COR-L47 (cell line): ENCODE measurements at places on chromosomes 7 and 10.
A peak's percentile ranks its signal among the peaks of the same experiment; 100 is the strongest.

- DNase-seq = no peak
Measured at GRCh38 chr10:52523696-52524095, 209.6 kb downstream of the DKK1 start.

DNA sequence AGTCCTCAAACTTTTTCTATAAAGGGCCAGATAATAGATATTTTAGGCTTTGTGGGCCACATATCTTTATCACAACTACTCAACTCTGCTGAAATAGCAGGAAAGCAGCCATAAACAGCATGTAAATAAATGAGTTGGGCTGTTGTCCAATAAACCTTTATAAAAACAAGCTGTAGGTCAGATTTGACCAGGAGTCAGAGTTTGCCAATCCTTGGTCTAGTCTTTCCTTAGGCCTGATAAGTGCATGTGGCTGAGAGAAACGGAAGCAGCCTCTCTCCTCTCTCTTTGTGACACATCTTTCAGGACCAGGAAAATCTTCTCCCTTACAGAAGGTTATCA, 724.5 kb downstream of the GRID1 start:
- DNase-seq = no peak

GRCh38 chr7:42876182-42877068, 35.4 kb downstream of the C7orf25 start:
- peak; percentile 11 for DNase-seq

- peak; percentile 75 for DNase-seq
Measured at GRCh38 chr10:101060951-101061623, 702 bp upstream of the KAZALD1 start.
